NCI-H446 (cell line): ENCODE measurements at places on chromosomes 6 and 20.
A peak's percentile ranks its signal among the peaks of the same experiment; 100 is the strongest.

DNA sequence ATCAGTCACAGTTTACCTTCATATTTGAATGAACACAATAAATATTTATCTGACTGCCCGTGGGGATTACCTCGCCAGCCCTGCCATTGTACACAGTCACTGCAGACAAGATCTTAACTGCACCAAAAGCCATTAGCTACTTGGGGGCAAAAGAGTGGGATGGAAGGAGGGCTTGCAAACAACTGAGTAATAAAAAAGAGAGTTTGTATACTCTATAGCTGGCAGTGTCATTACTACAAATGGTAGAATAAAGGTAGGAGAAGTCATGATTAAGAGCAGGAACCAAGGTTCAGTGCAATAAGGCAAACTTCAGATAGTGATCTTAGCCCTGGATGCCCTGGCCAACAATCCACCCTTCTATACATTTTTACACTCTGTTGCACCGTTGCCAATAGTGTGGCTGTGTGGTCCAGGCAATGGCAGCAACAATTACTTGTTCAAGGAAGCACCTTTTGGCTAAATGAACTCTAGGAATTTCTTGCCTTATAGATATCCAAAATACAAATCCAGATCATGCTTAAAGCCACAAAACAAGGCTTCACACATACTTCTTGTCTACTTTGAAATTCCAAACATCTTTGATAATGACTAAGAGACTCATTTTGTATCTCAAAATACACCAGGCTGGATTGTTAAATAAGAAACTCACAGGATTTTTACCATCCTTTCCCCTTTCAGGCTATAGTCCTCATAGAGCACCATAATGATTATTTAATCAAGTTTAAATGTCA lies 955.4 kb upstream of the ADGRB3 start:
- DNase-seq = no peak

DNA sequence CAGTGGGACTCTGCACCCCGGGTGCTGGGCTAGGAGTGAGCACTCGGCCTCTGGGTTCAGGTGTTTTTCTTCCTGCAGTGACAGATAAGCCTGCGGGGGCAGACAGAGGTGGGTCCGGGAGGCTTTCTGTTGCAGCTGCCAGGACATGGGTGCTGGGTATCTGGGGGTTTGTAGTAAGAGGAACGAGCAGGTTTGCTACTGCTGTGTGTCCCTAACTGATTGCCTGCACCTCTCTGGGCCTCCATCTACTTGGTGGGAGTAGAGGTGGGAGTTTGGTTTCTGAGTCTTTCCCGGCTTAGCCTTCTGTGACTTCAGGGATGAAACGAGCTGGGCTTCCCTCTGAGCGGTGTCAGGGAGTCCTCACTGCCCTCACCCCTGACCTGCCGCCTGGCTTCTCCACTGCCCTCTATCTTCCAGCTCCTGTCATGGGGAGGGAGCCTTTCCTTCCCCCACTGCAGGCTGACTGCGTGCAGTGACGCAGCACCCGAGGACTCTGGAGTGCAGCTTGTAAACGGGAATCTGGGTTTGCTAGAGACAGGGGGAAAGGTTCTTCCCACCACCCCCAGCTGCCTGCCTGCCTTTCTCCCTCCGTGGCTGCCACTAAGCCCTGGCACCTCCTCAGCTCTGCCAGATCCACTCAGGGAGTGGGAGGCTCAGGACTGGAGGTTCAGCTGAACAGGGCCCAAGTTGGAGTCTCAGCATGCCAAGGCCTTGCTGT lies 6.7 kb downstream of the DLGAP4 start:
- DNase-seq = no peak

- DNase-seq = no peak
Measured at GRCh38 chr6:135233686-135234491, 52.8 kb downstream of the MYB start.

DNA sequence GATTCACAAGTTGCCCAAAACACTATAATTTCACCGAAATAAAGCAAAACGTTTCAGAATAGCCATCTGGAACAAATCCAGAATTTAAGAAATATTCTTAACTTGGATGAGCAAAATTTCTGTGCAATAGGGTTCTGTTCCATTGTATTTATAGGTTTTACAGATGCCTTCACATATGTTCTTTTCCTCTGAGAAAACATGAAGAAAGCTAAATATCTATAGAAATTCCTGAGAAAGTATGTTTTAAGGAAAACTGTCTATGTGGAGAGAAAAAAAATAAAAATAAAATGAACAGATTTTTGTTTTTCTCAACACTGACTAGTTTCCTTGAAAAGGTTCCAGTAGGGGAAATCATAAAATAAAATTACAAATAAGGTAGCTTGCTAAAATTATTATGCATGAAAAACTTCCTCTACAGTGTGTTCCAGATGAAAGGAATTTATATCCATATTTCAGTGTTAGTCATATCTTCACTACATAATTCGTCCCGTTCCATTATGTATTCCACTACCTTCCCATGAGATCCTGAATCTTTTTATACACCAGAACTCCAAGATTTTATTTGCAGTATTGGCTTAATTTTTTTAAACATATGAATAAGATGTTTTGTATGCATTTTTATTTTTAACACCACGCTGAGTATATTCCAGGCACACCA lies 42.4 kb upstream of the TMX4 start:
- no peak for DNase-seq

DNA sequence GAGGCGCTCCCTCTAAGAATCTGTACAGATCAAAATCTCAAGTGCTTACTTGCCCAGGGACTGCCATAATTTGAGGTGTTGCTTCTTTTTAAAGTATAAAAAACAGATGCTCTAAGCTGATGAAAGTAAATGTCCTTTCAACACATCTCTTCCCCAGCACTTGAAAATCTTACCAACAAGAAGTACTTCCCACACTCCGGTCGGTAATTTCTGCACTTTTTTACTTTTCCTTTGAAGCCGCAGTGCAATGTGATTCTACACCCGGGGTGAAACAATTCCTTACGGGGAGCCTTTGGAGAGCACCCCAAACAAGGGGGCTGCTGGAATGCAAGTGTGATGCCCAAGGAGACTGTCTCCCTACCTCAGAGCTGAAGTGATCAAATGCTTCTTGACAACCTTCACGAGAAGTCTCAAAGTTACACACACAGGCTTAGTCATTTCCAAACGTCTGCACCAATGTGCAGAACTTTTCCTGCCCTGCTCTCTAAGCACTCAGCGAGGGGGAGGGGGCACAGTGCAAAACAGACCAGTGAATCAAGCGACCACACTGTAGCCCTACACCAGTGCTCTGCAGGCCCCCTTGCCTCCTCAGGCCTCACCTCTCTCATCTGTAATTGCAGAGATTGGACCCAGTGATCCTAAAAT lies 56.7 kb downstream of the ATXN1 start:
- DNase-seq = no peak

DNA sequence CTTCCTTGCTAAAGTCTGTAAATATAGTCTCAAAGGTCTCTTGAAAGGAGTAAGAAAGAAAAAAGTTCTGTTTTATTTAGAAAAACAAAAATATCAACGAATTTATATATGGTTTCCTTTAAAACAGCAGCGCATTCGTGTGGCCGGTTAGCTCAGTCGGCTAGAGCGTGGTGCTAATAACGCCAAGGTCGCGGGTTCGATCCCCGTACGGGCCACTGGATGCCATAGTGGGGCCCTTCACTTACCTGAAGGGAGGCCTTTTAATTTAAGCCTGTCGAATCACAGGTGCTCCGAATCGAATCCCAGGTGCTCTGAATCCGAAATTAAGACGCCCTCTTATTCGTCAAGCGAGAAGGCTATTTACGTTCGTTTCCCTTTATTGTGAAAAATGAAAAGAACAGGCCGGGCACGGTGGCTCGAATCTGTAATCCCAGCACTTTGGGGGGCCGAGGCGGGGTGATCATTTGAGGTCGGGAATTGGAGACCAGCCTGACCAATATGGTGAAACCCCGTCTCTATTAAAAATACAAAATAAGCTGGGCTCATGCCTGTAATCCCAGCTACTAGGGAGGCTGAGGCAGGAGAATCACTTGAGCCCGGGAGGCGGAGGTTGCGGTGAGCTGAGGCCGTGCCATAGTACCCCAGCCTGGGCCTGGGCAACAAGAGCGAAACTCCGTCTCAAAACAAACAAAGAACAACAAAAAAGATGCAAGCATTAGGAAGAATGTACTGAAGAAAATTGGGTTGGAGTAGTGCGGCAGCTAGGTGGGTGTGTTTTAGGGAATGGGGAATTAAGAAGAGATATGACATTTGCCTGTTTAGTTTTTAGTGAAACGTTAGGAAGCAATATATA lies 195.8 kb upstream of the ZNF184 start:
- DNase-seq = peak; percentile 78

GRCh38 chr6:125662296-125662695 lies 87.1 kb upstream of the HEY2 start:
- DNase-seq = no peak

GRCh38 chr20:58695895-58696375 lies 3.3 kb downstream of the NPEPL1 start:
- DNase-seq = no peak

DNA sequence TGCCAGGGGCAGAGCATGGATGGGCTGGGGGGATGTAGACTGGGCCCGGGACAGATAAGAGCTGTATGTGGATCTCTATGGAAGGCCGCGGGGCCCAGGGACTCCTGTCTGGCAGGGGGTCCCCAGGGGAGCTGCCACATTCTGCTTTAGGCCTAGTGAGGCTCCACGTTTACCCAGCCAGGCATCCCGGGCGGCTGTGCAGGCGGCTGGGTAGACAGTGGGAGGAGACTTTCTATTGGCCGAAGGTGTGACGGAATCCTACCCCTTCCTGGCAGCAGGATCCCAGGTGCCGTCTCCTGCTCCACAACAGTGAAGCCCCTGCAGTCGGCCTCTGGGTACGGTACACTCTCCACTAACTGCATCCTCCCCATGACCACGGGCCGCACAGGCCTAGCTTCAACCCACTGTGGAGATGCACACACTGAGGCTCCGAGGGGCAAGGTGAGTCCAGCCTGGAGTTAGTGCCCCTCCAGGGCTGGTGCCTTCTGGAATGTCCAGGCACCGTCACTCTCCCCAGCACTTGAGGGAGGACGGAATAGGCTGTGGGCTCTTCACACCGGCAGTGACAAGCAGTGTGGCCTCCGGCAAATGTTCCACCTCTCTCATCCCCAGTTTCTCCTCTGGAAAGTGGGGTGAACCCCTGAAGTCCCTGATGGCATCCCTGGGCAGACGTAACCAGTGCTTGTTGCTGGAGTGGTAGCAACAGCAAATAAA lies 36.8 kb upstream of the ZBP1 start:
- no peak for DNase-seq

GRCh38 chr6:41779336-41779735 lies 364 bp downstream of the FRS3 start:
- no peak for DNase-seq

- DNase-seq = no peak
Measured at GRCh38 chr6:117613920-117614560, 11.7 kb upstream of the GOPC start.

DNA sequence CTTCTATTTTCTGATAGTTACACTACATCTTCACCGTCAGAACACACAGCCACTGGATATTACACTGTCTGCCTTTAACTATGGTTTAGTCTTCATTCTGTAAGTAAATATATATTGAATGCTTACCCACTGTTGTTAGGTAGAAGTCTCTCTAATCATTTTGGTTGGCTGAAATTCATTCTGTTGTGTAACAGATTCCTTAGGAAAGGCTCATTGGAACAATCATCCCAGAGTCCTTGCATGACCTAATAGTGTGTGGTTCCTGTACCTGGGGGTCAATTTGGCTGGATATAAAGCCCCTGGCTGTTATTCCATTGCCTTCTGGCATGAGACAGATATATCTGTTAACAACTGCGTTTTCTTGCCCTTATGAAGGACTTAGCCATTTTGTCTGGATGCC lies 9.9 kb downstream of the BLOC1S5 start:
- DNase-seq = no peak

DNA sequence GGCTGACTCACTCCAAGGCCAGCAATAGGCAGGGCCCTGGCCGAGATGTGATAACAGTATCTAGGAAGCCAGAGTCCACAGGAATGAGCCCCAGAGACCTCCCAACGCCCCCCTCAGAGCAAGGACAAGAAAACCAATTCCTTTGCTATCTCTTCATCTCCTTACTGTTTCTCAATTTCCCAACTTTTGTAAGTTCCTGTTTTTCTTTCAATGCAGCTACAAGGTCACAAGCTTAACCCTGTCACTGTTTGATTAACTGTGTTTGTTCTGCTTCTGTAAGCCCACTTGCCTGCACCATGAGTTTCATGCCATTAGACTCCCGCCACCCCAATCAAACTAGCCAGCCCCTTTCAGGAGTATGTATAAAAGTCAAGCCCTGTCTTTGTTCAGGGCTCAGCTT lies 3.5 kb downstream of the FKBP1C start:
- no peak for DNase-seq

DNA sequence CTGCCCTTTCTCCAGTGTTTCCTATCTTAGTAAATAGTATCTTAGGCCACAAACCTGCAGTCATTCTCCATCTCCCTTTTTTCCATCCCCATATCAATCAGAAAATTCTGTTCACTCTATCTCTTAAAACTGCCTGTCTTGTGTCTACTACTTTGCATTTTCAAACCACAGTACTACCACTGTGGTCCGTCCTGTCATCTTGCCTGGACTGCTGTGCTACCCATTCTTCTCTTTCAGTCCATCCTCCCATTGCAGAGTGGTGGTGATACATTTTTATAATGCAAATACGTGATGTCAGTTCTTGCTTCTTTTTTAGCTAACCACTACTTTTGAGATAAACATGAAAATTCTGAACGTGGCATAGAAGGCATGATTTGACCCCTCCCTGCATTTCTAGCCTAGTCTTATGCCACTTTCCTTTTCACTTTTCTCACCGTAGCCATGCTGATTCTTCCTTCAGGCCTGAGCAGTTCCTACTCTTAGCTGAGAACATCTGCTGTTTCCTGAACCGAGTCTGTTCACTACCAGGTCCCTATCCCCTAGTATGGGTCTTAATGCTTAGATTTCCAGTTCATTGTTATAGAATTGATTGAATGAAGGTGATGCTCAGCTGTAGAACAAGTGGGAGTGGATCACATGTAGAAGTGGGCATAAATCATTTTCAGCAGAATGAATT lies 13.8 kb downstream of the TBPL1 start:
- DNase-seq = no peak

GRCh38 chr6:149922642-149923326 lies at the start of gene RAET1G:
Gene RAET1G, minus strand, starts transcription at chr6:149923121. Its CDS starts 111 bp downstream, at chr6:149923010.
- peak; percentile 73 for DNase-seq

GRCh38 chr20:51108638-51109363 lies 85.9 kb upstream of the KCNG1 start:
- DNase-seq = no peak
